ENCODE measurements at places on chromosomes 5 and 9.

- DNase-seq, result no peak
Observed at GRCh38 chr9:135515083-135515951, 5.9 kb upstream of the LCN1 start.

- DNase-seq, result no peak
Observed at GRCh38 chr5:172546196-172546595, 91.9 kb upstream of the SH3PXD2B start.

DNA sequence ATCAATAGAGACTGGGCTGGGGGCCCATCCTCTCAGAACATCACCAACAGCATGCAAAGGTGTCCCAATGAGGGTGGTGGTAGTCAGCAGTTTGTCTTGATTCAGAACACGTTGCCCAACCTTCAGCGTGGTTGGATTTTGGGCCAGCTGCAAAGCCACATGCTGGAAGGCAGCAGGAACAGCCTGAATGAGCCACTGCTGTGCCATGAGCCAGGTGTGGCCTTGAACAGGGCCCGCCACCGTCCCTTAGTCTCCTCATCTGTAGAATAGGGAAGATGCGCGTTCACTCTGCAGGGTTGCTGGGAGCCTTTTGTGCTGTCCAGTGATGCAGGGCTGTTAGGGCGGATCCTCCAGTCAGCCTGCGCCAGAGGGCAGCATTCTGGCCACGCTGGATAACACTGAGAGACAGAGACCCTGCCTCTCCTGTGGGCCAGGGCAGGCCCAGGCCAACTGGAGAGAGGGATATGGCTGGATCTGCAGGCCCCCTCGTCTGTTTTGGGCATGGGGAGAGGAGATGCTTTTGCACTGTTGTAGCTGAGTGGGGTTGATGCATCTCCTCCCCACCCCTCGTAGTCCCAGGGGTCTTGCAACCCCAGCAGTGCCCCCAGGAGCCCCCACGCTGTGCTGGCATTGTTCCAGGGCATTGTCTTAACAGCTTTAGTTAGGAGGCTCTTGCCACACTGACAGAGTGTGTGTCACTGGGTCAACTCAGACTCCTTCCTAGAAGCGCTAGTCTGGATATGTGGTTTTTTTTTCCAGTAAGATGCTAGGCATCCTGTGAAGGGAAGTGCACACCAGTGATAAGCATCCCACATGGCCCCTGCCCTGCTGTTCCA is 42.1 kb downstream of the SLC46A2 start:
- no peak for DNase-seq

DNA sequence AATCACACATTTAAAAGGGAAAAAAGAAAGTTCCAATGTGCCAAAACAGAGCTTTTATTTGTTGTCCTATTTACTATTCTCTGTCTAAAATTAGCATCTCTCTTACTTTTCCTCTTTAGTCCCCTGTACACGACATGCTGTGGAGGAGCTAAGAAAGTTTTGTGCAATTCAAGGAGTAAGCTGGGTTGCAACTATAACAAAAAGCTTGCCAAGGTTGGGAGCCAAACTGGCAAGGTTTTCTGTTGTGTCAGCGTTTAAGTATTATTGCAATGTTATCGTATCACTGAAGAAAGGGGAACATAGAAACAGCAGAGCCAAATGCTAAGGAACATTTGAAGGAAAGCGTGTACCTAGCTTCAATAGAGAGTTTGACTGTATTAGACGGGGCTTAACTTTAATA is 680.8 kb downstream of the CETN3 start:
- DNase-seq, result no peak

- no peak for DNase-seq
Observed at GRCh38 chr5:143208781-143209510, 194.5 kb downstream of the NR3C1 start.

- DNase-seq, result no peak
Observed at GRCh38 chr9:2697492-2697891, 19.8 kb upstream of the KCNV2 start.

GRCh38 chr5:112958093-112959088 is 18.2 kb upstream of the DCP2 start:
- peak; percentile 75 for DNase-seq

DNA sequence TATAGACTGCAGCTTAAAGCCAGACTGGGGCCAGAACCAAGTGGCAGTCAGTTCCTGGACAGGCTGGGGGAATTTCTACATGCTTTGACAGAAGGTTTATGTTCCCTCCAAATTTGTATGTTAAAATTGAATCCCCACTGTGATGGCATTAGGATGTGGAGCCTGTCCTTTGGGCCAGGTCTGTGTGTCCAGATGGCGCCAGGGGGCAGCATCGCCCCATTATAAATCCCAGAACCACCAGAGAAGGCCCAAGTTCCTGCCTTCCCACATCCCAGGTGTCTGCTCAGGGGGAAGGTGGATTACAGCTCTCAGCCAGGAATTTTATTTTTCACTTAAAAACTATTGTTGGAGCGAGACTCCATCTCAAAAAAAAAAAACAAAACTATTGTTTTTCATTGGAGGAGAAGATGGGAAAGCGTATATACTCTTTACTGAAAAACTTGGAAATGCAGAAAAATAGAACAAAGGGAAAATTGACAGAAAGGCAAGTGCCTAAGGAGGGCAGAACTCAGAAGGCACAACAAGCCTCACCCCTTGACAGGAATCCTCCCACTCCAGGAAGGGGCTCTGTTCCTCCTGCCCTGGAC is 5.0 kb downstream of the IL3 start:
- no peak for DNase-seq

- DNase-seq, result no peak
Observed at GRCh38 chr9:134872482-134873231, 8.0 kb upstream of the FCN2 start.

- DNase-seq, result no peak
Observed at GRCh38 chr5:180598316-180598701, 7.0 kb upstream of the SCGB3A1 start.

DNA sequence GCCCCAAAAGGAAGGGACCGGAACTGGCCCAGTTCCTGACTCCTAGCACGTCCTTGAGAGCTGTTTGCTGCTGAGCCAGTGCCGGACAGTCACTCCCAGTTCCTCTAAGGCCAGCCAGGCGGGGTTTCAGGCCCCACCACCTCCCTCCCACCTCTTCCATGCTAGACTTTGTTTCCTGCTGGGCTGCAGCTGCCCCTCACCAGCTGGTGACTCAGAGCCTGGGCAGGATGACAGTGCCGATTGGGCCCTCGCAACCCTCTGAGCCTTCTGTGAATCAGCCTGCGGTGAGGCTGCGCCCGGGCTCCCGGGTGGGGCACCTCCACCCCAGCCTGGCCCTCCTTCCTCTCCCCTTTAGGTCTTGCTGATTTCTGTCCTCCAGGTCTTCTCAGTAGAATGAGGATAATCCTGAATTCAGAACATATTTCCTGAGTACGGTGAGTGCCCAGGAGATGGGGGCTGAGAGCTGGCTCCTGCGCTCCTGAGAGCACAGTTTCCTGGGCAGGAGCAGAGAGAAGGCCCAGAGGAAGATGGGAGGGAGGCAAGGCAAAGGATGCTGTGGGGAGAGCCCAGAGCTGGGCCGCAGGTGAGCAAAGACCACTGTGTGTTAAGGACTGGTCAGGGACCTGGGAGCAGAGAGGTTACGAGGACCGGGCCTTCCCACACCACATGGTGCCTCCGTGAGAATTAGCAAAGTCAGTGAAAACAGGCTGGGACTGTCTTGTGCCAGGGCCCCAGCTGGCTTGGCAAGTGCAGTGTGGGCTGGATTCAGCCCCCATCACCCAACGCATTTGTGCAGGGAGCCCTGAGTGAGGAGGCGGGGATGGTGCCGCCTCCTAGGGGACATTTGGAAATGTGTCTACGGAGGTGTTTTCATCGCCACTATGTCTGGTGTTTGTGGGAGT is 32.9 kb upstream of the STXBP1 start:
- DNase-seq, result peak; percentile 83

DNA sequence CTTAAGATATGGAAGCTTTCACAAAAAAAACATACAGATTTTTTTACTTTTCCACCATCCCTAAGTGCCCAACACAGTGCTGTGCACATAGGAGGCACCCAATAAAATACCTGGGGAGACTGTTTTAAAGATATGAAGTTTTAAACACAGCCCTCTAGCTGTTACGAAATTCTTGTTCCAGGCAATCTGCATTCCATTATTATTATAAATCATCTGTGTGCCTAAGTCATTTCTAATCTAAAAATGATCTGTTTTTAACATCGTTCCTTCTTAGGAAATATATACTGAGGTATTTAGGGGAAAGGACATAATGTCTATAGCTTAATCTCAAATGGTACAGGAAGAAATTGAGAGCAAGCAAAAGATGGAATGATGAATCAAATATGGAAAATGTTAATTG is 32.7 kb upstream of the ISCA1 start:
- no peak for DNase-seq

DNA sequence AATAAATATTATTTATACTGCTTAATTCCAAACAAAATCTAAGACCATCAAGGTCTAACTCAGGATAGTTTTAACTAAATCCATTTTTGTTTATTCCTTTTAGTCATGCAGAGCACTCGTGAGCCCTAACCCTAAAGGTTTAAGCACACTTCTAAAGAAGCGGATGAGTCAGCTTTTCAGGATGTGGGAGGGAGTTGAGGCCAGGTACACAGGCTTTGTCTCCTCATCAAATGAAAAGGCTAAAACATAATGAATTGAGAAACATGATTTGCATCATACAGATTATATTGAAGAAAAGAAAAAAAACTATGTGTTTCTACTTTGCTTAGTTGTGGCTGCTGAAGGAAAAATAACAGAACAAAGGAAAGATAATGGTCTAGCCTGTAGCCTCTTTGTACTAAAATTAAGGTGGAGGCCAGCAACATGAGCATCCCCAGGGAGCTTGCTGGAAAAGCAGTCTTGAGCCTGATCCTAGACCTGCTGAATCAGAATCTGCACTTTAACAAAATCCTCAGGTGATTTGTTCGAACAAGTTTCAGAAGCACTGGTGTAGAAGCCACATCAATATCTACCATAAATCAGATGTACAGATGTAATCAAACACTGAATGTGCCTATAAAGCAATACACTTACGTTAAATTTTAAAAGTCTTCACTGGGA is 21.1 kb upstream of the ISCA1 start:
- DNase-seq, result no peak

DNA sequence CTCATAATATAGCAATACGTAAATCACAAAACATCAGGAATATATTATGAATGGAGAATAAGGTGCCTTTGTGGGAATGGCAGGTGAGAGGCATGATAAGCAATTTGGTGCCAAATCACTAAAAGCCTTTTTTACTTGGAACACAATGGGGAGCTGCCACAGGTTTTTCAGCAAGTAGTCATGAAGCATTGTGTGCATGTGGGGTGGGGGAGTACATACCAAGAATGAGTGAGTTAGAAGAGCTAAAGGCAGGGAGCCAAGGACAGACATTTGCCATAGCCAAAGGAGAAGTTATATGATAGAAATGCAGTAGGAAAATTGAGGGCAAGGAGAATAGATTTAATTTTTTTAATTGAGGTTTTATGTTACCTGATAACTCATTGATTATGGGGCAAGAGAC is 445.0 kb upstream of the SMC2 start:
- DNase-seq, result no peak

DNA sequence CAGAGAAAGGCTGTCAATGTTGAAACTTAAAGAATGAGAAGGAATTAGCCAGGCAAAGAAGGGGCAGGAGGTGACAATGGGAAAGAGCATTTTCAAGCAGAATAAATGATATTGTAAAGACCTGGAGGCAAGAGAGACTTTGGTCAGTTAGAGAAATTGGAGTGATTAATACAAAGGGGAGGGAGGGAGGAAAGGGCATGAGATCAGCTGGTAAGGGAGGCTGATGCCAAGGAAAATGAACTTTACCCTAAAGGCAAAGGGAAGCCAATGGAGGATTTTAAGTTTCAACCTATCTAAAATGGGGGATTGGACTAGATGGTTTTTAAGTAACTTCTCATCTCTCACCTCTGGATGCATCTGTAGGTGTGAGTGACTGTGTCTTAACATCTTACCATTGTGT is 23.3 kb downstream of the C5 start:
- no peak for DNase-seq

DNA sequence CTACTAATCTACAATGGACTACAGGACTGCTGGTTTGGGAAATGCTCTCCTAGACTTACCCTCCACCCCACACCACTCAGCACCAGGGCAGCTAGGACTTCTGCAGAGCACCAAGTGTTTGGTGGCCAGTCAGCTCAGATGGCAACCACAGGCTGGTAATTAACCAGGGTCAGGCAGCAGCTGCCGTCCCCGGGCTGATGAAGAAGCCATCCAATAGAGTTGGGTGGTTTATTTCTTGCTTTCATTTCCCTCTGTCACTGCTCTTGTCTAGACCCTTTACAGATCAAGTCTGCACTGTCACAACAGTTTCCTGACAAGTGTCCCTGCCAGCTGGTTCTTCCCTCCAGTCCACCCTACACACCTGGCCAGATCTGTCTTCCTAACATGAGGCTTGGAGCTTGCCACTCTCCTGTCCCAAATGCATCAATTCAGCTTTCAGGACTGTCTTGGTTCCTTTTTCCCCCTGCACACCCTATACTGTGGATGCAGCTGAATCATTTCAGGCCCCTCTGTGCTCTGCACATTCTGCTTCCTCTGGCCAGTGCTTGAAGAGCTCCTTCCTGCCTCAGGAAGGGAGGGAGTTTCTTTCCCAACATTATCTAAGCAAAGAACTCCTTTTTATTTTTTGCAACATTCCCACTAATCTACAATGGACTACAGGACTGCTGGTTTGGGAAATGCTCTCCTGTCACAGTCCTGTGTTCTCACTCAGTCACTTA is 30.2 kb upstream of the HSPA9 start:
- DNase-seq, result no peak

- DNase-seq, result no peak
Observed at GRCh38 chr9:110355911-110356310, 18.2 kb upstream of the TXNDC8 start.

DNA sequence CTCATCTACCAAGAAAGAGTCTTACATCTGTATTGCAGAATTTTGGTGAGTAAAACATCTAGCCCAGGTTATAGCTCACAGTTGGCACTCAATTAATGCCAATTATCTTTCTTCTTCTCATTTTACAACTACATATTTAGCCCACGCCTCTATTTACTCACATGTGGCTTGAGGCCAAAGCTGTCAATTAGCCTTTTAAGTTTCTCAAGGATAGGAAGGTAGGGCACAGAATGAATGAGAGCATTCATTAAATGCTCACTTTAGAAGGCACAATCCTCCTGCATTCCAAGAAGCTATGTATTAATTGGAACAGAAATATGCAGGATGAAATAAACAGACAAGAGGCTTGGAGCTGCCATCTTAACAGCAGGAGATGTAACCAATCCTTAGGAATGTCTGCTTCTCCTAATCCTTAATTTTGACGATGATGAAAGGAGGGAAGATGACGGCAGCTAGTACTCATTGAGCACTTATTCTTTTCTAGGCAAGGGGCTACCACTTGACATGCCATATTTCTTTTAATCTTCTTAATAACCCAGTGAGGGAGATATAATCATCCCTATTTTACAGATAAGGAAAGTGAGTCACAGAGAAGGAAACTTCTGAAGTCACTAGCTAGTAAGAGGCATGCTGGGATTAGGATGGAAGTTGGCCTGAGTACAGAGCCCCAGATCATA is 30.8 kb upstream of the PANK3 start:
- no peak for DNase-seq

- DNase-seq, result no peak
Observed at GRCh38 chr5:45680950-45681349, 15.2 kb downstream of the HCN1 start.

- DNase-seq, result no peak
Observed at GRCh38 chr9:135669616-135670285, 6.6 kb downstream of the LCN9 start.

- DNase-seq, result no peak
Observed at GRCh38 chr5:132752581-132753125, 5.4 kb downstream of the CCNI2 start.

GRCh38 chr5:50658246-50658645 is 8.2 kb upstream of the PARP8 start:
- DNase-seq, result no peak

- no peak for DNase-seq
Observed at GRCh38 chr5:130678637-130679036, 486.4 kb downstream of the HINT1 start.

Measured in HS-27A (cell line).